NCI-H1436 (cell line): ENCODE measurements at places on chromosomes 4 and X.

GRCh38 chr4:177265729-177266128 lies 43.9 kb upstream of the NEIL3 start:
- DNase-seq = no peak

- no peak for DNase-seq
Measured at GRCh38 chrX:152958047-152958446, 35.9 kb downstream of the PNMA5 start.

- peak; percentile 9 for DNase-seq
Measured at GRCh38 chrX:9464435-9465371, at the start of gene TBL1X. TBL1X (plus strand) TSS chrX:9465058; CDS start chrX:9653587, 188,529 bp downstream.

DNA sequence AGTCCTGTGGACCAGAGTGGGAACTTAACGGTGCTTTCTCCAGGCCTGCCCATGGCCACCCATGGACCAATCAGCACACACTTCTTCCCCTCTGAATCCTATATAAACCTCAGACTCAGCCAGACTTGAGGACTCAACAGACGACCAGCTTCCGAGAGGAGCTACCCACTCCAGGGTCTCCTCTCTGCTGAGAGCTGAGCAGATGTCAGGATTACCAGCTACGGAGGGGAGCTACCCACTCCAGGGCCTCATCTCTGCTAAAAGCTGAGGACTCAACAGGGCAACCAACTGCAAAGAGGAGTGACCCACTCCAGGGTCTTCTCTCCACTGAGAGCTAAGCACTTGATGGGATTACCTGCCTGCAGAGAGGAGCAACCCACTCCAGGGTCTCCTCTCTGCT lies 80.0 kb upstream of the DDX60 start:
- no peak for DNase-seq

DNA sequence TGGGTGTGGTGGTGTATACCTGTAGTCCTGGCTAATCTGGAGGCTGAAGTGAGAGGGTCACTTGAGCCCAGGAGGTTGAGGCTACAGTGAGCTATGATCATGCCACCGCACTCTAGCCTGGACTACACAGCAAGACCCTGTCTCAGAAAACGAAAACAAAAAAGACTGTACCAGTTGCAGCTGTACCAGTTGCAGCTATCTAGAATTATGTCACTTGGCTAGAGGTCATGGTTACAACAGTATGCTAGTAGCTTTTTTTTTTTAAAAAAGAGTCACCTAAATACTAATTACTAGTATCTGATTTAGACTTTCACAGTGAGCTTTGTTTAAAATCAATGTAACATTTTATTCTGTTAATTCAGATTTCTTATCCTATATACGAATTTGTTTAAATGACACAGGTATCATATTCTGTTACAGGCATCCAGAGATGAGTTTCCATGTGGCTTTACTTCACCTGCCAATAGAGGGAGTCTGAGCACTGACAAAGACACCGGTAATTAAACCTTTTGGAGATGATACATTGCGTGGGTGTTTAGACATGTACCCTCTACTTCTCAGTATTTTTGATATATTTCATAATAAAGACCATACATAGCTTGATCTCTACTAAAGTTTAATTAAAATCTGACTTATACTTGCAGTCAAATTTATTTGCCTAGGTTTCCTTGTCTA lies 100.2 kb upstream of the IL13RA1 start:
- peak; percentile 27 for DNase-seq

DNA sequence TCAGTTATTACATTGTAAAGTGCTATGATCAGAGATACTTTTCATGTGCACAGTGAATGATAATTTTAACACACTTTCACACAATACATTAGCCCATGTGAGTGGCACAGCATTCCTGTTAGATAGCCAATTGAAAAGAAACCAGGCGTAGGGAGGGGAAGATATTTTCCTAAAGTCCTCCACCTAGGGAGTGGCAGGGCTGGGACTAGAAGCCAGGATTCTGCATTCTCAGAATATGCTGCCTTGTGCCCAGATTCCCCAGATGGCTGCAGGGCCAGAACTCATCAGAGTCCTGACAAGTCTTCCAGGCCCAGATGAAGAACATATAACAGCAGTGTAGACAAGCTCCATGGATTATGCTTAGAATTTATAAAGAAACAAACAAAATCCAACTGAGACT lies 350.2 kb downstream of the AFF2 start:
- DNase-seq = no peak

DNA sequence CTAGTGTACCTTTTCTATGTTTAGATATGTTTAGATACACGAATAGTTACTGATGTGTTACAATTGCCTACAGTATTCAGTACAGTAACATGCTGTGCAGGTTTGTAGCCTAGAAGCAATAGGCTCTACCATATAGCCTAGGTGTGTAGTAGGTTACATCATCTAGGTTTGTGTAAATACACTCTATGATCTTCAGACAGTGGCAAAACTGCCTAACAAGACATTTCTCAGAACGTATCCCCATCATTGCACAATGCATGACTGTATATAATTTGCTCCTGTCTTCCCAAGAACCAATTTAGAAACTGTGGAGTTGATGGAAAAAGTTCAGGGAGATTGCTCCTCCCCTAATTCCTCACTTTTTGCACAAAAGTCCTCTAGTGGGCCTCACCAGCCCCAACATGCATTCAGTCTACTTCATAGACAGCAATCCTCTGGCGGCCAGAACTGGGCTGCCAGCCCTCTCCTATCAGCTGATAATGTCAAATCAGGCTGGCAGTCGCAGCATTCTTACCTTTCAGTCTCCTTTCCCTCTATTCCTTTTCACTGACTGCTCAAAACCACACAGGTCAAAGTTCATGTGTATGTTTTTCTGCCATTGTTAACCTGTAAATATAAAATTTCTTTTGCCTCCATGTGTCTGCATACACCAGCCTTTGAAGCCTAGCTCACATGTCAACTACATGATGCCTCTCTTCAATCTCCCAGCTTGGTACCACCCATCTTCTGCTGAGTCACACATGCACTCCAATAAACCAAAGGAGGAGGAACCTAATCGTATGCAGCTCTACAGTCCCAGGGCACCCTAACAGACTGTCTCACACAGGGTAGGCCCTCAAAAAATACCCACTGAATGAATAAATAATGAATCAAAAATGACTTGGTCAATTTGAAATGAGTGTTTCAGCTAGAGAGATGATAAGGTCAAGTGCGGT lies 32.0 kb downstream of the BCLAF3 start:
- DNase-seq = no peak

GRCh38 chr4:42329421-42329820 lies 67.9 kb upstream of the SHISA3 start:
- no peak for DNase-seq
